ENCODE measurements at places on chromosomes 11 and 22.

GRCh38 chr22:40235308-40235707, 57.6 kb downstream of the TNRC6B start:
- DNase-seq = no peak

DNA sequence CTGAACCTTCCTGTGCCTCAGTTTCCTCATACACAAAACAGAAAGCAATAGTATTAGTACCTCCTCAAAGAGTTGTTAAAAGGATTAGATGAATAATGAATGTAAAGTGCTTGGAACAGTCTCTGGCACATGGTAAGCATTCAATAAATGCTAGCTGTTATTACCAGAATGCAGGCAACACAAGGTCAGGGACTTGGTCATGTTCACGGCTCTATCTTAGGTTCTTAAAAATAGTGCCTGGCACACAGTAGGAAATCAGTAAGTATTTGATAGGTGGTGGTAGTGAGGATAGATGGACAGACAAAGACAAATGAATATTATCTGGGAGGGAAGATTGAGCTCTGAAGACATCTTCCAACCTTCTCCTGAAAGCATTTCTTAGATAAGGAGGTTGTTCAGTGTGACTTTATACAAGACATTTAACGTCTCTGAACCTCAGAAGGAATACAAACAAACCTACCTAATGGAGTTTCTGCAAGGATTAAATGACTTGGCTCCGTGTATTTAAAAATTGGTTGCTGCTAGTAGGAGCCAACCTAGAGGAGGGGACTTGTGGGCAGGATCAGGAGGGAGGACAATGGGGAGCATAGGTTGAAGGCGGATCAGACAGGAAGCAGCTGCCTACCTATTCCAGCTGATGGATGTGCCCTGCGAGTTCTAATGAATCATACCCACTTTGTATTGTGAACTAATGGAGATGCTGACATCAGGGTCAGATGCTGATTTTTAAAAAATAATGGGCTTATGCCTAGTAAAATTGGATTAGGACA, 94.1 kb downstream of the DBX1 start:
- no peak for DNase-seq

DNA sequence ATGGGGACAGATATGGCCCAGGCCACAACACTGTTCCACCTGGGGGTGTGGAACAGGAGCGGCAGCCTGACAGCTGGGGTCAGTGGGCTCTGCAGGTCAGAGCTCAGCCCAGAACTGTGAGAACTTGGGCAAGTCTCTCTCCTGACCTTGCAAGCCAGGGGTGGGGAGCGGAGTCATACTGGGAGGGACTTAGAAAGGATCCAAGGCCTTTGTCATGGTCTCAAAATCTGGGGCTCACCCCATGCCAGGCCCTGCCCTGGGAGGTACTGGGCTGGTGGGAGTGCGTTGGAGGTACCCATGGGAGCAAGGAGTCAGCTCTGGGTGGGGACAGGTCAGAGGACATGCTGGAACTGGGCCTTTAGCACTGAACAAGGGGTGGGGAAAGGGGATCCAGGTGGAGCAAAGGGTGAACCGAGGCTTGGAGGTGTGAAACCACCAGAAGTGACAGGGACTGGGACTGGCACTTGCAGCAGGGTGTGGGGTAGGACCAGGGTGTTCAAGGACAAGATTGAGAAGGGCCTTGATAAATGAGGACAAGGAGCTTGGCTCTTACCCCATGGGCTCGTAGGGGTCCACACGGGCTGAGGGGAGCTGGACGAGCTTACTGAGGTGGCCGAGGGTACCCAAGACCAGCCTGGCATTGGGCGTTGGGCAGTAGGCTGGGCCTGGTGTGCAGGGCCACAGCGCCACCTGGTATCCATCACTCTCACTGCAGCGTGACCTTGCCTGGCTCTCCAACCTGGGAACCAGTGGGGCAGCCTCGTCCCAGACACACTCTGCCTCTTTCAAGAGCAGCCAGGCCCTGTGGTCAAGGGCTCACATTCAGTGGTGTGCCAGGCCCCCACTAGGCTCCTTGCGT, 7.4 kb upstream of the PMM1 start:
- no peak for DNase-seq

DNA sequence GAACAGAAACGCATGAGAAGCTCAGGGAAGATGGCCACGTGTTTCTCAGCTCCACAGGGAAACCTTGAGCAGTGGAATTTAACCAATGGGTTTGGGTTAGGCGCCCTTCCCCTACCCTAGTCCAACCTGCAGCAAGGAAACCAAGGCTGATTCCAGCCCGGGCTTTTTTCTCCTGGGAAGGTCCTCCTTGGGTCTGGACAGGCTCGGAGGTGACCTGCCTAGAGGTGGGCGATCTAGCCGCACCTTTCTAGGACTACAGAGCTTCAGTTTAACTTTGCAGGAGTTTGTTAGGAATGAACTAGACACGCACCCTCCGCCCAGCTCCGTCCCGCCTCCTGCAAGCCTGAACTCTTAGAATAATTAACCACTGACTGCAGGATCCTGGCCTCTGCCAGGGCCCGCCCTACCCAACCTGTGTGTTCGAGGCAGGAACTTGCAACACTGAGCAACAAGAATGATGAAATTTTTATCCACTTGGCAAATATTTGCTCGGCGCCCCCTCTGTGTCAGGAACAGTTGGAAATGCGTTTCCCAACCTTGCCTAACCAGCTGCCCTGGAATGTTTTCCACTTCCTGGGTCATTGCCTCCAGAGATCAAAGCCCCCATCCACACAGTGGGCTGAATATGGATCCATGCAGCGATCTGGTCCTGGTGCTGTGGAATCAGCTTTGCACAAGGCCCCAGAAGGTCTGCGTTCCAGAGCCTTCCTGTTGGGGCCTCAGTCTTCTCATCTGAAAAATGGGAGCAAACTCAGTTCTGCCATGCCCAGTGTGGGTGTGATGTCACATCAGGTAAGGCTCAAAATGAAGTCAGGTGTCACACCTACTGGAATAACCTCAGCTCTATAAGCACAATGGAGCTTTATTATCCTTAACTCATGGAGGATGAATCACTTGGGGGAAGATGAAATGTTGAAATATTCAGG, 13.3 kb downstream of the MPST start:
- DNase-seq = no peak

DNA sequence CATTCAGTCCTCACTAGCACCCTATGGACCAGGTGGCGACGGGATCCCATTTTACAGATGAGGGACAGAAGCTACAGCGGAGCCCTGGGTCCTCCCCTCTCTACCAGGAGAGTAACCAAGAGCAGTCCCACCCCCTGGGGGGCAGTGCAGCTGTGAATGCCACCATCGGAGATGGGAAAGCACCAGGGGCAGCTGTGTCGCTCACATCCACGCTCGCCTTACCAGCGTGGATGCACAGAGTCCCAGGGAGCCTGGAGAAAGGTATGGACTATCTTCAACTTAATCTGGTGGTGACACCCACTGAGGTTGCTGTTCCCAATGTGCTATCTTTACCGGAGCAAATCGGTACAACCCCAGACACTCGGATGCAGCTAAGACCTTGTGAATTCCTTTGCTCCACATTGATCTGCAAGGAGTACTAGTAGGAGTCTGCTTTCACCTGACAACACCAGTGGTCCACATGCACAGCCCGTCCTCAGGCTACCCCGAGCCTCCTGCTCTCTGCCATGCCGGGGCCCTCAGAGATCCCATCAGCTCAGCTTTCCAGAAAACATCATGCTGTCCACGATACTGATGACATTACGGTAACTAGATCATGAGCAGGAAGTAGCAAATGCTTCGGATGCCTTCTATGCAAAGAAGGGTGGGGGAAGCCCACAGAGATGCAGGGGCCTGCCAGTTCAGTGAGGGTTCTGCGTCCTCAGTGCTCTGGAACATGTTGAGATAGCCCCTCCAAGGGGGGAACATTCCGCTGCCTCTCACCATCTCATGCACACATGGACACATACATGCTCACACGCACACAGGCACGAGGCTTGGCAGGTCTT, 126.0 kb downstream of the CTTN start:
- no peak for DNase-seq

Measured in stimulated activated CD8-positive, alpha-beta memory T cell treated with anti-CD3 and anti-CD28 coated beads, Interleukin-4, amount 100 ng/mL, for 4 hours (primary cell).